AG04450 (cell line): ENCODE measurements at places on chromosomes 16 and 17.
A peak's percentile ranks its signal among the peaks of the same experiment; 100 is the strongest.

DNA sequence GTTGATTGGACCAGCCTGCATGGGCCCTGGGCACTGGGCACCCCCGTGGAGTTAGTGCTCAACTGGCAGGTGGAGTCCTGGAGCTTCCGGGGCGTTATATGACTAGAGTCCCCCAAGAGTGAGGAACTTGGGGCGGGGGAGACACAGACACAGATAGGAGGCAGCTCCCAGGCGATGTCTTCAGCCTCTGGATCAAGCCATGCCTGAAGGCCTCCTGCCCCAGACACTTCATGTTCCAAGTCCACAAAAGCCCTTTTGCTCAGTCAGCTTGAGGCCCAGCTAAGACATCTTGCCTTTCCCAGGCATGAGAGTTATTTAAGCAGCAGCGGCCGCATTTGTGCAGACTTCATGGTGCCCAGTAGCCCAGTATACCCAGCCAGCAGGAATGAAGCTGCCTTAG is 136.6 kb upstream of the CIBAR2 start:
- no peak for DNase-seq

- DNase-seq: no peak
These were observed 15.2 kb upstream of the CLEC18C start for GRCh38 chr16:70158261-70158939.

GRCh38 chr17:50152736-50153135 is 2.3 kb upstream of the PPP1R9B start:
- DNase-seq: no peak

DNA sequence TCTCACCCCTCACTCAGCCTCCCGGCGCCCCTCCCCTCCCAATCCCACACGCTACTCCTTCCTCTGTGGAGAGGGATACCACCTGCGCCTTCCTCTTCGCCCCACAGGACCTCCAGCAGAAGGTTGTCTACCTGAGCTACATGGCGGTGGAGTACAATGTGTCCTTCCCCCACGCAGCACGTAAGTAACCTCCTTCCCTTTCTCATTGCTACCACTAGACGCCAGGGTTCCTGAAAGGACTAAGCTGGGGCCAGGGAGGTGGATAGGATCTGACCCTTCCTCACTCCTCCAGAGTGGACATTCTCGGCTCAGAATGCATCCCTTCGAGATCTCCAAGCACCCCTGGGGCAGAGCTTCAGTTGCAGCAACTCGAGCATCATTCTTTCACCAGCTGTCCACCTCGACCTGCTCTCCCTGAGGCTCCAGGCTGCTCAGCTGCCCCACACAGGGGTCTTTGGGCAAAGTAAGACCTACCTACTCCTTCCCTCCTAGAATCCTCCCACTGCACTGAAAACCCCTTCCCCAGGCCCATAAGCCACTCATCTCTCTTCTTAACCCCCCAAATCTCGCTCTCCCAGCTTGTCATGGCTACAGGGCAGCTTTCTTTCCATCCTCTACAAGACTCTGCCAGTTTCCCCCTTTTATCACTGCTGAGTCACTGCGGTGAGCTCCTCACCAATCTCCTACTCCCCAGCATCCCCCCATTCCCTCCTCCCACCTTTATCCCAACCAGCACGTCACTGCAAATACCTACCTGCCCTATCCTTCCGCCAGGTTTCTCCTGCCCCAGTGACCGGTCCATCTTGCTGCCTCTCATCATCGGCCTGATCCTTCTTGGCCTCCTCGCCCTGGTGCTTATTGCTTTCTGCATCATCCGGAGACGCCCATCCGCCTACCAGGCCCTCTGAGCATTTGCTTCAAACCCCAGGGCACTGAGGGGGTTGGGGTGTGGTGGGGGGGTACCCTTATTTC is 1.5 kb downstream of the CD68 start:
- no peak for DNase-seq

- DNase-seq: no peak
These were observed 63.8 kb upstream of the RCVRN start for GRCh38 chr17:9968881-9969280.

GRCh38 chr16:51151435-51151960 is 428 bp upstream of the SALL1 start:
- no peak for DNase-seq

DNA sequence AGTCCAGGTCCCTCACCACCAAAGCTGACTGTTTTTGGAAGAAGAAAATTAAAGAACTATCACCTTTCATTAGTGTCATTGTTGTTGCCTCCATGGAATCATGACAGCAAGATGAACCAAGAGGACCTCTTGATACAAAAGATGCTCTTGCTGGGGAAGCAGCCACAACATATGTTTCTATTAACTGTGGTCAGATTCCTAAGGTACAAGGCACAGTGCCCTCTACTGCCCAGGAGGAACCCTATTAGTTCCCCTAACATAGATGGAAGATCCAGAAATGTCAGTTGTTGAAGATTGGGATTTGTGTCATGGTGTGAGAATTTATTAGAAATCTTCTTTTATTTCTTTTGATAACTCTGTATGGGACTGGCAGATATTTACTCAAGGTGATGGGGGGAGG is 188.2 kb upstream of the ANKFN1 start:
- DNase-seq: no peak

- peak; percentile 55 for DNase-seq
These were observed 85.6 kb downstream of the TTC19 start for GRCh38 chr17:16085066-16085699.

GRCh38 chr17:50021681-50022370 is 26.8 kb upstream of the DLX3 start:
- DNase-seq: no peak

- no peak for DNase-seq
These were observed 623 bp downstream of the MBTPS1 start for GRCh38 chr16:84115919-84116719.
